ENCODE measurements at places on chromosomes 2 and 18.

DNA sequence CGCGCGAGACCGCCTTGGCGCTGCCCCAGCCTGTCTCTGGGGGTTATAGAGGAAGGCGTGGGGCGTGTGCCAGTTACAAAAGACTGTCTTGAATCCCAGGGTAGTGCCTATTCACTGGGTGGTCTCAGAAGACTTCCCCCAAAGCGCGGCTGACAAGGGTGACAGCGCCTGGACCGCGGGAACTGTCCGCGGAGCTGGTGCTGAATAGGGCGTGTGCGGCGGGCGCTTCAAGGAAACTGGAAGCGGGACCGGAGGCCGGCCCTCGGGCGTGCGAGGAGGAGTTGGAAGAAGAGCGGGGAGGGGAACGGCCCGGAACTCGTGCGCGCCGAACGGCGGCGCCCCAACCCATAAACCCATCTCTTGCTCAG is 2.3 kb downstream of the EGR4 start:
- peak; percentile 47 for DNase-seq

GRCh38 chr2:52940101-52940500 is 827.5 kb upstream of the CHAC2 start:
- DNase-seq = no peak

DNA sequence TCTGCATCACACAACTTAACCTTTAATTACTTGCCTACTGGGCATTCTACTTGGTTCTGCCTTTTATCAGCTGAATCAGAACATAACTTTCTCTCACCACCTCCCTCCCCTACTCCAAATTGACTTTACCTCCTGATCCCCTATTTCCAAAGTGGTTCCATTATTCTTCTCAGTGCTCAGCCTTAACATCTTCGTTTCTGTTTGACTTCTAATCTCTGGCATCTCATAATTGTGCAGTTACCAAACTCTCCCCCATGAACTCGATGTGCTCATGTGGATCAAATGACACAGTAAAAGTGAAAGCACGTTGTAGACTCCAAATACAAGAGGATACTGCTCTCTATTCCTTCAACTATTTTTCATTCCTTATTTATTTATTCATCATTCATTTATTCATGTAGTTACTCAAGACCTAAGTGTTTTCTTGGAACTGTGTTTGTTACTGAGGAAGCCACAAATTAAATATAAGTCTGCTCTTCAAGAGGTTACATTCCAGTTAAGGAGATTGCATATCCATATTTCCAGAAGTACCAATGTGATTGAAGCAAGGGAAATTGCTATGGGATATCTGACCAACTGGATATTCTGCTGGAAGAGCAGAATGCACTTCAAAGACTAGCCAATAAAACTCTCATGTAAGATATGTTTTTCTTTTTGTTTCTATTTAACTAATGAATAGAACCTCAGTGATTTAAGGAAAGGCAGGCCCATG is 158.8 kb downstream of the TMEFF2 start:
- DNase-seq = no peak

DNA sequence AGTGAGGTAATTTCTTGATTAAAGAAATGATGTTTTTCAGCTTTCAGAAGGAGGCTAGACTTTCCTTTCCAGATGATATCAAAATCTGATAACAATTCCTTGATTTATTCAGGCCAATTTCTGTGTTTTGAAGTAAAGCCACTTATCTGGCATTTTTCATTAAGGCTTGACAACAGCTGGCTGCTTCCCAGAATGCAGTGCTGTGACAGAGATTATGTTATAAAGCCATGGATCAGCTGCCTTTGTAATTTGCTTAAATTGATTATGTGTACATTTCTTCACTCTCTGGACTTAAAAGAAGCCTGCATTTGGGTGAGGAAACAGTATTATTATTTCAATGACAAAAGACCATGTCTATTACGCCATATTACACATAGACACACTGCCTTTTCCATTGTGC is 136.0 kb downstream of the PLCL1 start:
- no peak for DNase-seq

DNA sequence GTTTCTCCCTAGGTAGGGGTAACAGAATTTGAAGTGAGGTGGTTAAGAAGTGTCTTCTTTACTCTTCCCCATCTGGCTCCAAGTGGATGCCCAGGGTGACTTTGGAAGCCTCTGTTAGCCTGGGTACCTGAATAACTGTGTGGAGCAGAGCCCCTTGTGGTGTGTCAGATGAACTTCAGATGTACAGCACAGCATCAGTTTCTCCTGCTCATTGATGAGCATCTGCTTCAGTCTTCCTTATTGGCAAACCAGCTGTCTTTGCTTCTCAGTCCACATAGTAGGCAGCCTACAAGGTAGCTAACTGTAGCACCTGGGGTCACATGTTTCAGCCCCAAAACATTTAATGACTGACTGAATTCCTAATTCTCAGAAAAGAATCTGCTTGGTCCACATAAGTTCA is 56.2 kb upstream of the ATP8B1 start:
- no peak for DNase-seq

DNA sequence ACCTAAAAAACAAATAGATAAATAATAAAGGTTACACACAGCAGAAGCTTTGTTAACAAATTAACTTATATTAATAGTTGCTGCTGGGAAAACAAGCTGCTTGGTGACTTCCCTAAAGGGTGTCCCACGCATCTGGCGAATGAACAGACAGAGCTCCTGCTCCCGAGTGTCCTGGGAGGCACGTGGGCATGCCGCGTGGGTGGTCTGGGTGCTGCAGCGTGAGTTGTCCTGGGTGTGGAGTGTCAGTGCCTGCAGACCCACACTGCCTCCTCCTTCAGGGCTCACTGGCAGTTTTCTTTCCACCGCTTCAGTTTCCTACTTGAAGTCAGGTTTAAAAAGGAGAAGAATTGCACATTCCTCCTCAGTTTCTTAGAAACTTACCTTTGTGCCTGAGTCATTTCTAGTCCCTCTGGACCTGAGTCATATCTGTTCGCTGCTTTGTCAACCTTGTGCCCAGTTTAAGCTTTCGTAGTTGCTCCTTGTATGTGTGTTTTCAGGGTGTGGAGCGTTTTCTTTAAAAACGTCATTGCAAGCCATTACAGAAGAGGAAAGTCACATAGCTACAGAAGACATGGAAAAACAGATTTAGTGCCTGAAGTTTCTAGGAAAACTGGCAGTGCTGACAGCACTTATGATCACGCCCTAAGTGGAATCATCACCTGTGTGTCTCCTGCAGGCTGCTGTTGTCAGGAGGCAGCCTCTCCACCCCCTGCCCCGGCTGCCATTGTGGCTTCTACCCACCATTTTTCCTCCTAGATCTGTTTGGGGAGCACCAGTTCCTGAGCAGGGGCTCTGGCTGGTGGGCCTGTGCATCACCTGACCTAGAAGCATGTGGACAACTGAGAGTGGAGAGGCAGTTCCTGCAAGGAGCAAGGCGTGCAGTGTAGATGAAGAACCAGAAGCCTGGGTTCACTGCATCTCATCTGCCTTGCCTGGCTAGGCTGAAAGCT is 24.5 kb downstream of the IMPA2 start:
- no peak for DNase-seq

DNA sequence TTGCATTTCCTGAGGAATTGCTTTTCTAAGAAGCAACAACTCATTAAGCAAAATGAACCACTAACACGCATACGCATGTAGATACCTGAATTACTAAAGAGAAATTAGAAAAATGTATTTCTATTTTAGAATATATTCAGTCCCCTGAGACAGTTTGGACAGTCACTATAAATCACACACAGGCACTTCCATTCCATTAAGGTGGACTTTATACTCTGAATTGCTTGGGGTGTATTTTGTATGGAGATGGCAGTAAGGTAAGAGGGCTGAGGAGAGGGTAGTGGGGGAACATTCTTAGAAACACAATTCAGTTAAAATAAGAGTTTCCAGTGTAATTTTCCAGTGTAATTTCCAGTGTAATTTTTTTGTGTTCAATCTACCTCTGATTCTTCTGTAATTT is 1.8 kb downstream of the CCDC141 start:
- no peak for DNase-seq
